IPS DF 19.7 (cell line): ENCODE measurements at places on chromosomes 11 and 22.

DNA sequence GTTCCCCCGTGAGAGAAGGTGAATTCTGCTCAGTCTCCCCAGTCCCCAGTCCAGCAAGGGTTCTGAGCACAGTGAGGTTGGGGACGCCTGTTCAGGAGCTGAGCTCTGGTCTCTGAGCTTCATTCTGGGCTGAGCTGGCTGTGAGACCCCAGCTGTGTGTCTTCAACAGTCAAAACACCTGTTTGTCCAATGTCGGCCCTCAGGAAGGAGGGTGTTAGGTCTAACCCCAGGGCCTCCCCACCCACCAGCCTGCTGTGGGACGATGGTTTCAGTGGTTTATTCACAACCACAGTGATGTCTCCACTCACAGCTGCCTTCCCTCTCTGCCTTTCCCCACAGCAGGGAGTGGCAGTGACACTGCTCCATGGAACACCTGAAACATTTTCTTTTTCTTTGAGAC, 1282.9 kb downstream of the TBC1D22A start:
- no peak for DNase-seq

DNA sequence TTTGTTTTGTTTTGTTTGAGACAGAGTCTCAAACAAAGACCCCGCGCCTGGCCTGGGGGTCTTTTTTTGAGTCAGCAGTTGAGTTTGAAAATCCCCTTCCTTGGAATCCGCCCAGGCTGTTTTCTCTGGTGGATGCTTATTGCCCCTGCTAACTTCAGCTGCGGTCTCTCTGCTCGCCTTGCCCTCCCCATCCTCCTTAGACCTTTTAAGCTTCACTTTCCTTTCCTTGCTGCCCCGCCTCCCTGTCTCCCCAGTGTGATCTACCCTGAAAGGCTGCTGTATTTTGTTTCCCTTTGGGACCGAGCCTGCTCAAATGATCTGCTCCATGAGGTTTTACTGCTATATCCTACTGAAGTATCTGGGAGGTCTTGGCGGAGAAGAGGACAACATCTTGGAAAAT, 2.5 kb downstream of the USP18 start:
- no peak for DNase-seq

- no peak for DNase-seq
Observed at GRCh38 chr11:65504674-65505465, 6.0 kb downstream of the MALAT1 start.

- DNase-seq = no peak
Observed at GRCh38 chr22:47315862-47316419, 553.5 kb downstream of the TBC1D22A start.

GRCh38 chr11:75700940-75701339, 16.7 kb upstream of the MOGAT2 start:
- no peak for DNase-seq

DNA sequence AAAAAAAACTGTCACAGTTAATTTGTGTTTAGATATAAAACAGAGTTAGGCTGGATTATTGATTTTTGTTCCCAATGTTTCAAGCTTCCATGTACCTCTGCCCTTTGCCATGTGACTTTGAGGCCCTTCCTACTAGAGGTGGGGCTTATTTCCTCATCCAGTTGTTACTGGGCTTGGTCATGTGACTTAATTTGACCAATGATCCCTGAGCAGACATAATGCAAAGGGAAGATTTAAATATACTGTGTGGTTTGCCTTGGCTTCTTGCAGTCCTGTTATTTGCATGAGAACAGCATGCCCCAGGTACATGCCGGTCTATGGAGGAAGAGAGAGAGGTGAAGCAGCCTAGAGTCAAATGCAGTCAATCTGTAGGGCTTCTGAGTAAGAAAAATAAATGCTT, 347.0 kb downstream of the MIAT start:
- DNase-seq = peak; percentile 81

DNA sequence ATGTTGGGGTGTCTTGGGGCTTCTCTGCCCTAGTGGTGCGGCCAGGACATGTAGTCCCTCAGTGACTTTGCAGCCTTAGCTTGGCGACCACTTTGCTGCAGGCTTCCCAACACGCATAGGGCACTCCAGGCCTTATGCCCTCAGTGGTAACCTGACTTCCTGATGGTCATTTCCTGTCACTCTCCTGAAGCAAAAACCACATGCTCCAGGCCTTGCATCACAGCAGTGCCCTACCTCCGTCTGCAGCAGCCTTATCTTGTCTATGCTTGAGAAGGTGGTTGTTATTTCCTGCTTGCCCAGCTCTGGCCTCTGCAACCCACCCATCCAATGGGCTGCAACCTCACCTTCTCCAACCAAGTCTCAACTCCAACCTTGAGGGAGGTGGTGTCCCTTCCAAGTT, 33.4 kb upstream of the PISD start:
- DNase-seq = no peak

DNA sequence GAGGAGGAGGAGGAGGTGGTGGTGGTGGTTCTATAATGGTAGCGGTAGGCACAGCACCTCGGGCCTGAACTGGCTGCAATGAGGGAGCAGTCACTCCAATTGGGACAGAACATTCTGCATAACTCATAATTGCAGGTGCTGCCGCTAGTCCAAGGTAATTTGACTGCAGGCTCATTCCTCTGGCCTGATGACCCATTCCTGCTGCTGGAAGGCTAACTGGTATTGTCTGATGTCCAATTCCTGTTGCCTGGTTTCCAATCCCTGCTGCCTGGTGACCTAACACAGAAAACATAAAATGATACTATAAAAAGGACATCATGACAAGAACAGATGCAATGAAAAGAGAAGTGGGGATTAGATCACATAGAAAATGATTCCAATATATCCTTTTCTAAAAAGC, 7.9 kb upstream of the AGBL2 start:
- no peak for DNase-seq

- DNase-seq = peak; percentile 20
Observed at GRCh38 chr11:114262681-114263512, 33.3 kb upstream of the NNMT start.

- DNase-seq = no peak
Observed at GRCh38 chr11:8777907-8778767, 95.5 kb downstream of the RPL27A start.

DNA sequence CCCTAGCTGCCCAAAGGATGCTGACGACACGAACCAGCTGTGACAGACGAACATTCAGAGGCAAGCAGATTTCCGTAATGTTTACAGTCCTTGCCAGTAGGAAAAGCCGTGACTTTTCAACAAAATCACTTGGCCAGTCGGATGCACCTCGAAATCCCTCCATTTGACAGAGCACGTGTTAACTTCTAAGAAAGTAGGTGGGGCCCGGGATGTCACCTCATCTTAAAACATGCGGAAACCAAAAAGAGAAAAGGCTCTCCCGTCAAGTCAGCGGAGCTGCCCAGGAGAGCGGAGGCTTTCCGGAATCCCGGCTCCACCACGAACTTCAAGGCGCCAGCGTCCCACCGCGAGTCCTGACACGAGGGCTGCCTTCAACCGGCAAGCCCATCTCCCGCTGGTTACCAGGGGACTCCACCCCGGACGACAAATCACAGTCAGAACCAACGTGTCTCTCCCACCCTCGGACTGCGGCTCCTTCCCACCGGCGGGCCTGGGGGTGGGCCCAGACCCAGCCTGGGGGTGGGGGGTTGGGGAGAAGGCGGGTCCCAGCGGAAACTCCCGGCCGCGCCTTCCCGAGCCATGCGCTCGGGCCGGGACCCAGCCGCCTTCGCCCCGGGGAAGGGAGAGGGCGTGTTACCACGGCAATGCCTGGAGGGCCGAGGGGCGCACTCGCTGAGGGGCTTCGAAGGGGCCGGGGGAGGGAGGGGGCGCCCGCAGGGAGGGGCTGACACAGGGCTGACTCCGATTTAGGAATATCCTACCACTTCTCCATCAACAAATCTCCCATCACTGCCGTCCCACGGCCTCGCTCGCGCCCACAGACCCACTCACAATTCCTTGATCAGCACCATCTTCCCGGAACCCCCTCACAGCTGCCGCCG, 475 bp downstream of the PITPNB start:
- DNase-seq = no peak

GRCh38 chr11:130782361-130783222, 133.7 kb downstream of the SNX19 start:
- no peak for DNase-seq

DNA sequence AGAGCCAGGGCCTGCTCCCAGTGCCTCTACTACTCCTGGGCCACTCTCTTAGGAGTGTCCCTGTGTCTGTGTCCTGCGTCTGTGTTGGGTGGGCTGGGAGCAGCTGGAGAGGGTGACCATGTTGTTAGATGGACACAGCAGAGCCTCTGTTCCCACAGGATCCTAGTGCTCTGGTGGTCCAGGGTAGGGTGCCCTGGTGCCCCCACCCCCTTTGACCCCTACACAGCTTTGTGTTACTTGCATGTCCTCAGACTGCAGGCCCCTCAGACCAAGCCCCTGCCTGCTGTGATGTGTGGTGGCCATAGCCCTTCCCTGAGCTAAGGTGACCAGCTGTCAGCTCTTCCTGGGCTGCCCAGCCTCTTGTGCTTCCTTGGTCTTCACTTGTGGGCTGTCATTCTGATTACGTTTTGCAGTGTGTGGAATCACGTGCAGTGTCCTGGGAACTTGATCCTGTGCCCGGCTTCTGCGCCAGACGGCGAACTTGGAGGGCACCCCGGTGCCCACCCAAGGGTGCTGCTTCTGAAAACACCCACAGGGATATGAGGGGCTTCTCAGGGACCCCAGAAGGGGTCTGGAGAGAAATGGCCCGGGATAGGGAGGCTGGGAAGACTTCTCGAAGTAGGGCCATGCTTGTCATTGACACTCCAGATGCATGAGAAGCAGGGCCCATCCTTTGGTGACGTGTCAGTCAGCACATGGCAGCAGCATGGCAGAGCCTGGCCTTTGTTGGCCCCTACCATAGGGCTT, 1.5 kb downstream of the TANGO2 start:
- no peak for DNase-seq

GRCh38 chr11:10937385-10937771, 79.5 kb upstream of the ZBED5 start:
- DNase-seq = no peak

DNA sequence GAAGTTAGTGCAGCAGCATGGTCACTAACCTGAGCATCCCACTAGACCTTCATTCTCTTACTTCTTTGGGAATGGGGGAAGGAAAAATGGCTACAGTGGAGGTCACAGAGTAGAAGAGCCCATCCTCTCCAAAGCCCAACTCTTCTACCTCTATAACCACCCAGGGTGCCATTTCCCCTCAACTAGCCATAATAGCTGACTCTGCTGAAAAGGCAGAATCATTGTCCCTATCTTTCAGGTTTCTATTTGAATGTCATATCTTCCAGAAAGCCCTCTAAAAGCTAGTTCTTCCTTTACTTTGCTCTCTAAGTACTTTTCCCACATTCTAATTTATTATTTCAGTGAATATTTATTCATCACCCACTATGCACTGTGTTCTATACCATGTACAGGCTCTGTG, 421.6 kb downstream of the TENM4 start:
- no peak for DNase-seq

GRCh38 chr11:9550191-9550628, 23.3 kb upstream of the WEE1 start:
- DNase-seq = no peak

- no peak for DNase-seq
Observed at GRCh38 chr11:79212741-79213190, 228.1 kb downstream of the TENM4 start.

GRCh38 chr11:27698872-27699241, 1.4 kb downstream of the BDNF start:
- no peak for DNase-seq

- no peak for DNase-seq
Observed at GRCh38 chr22:38310518-38311322, 6.5 kb downstream of the CSNK1E start.

DNA sequence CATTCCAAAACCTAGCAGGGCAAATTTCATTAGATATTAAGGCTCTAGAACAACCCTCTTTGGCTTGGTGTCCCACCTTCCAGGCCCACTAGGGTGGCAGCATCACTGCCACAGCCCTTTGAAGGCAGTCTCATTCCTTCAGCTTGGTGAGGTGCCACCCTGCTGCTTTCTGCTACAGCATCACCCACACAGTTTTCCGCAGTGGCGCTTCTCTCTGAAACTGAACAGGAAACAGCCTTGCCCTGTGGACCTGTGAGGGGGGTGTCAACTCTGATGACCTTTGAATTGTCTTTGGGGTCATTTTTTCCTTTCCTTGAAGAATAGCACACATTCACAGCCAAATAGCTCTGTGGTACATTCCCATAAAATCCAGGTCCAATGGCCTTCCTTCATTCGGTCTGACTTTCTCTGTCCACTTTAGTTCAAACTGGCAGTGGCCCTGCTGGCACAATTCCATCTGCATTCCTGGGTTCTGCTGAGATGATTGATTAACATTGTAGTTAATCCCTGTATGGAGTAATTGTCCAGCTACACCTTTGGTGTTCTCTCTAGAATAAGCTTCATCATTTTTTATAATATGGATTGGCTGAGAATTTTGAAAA, 251.9 kb upstream of the FAT3 start:
- DNase-seq = no peak

GRCh38 chr11:86720546-86720945, 48.1 kb upstream of the ME3 start:
- no peak for DNase-seq

GRCh38 chr11:76798202-76798581, 15.0 kb downstream of the TSKU start:
- no peak for DNase-seq

DNA sequence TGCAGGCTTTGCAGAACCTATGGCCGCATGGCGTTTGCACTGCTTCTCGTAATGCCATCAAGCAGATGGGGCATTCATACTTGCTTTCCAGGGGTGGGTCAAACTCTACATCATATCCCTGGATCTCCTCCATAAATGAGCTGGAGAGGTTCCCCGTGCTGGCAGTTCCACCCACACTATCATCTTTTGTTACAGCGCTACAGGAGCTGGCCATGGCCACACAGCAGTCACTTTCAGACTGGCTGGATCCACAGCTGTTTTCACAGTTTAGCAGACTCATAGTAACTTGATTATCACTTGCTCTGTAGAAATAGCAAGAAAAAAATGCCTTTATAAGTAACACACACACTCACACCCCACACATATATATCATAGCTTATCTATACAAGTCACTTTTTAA, 8.8 kb downstream of the TRAF6 start:
- no peak for DNase-seq

GRCh38 chr11:71538666-71538990, 803 bp downstream of the KRTAP5-8 start:
- no peak for DNase-seq

DNA sequence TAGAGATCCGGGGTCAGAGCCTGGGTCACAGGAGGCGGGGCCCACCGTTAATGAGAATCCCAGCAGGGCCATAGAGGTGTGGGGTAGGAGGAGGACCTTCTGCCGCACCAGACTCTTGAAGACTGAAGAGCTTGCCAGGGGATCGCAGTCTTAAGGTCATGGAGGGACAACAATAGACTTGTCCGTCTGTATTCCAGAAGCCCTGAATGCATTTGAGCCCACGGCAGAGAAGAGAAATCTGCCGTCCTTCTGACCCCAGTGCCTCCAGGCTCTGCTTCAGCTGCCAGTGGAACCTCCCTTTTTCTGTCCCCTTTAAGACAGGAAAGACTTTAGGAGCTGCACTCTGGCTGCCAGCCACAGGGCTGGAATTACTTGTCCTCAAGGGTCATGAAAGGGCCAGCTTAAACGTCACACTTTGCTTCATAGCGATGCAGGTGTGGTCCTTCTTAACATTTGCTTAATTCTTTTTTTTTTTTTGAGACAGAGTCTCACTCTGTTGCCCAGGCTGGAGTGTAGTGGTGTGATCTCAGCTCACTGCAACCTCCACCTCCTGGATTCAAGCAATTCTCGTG, 15.5 kb upstream of the ST3GAL4 start:
- no peak for DNase-seq
